ENCODE measurements at places on chromosomes 12 and 14.

DNA sequence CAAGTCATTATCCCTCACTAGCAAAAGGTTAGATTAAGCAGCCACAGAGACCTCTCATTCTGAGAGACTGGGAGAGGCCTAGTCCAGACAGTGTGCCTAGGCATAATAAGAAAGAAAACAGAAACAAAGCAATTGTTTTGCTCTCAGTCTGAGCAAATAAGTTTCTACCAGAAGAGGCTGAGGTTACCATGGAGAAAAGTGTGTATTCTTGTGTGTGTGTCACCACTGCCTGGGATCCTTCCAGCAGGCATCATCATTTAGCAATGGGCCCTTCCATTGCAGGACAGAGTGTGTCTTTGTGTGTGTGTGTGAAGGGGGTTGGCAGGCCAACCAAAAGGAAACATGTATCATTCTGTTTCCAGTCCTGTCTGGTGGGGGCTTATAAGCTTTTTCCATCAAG, 3.7 kb downstream of the EFS start:
- peak overlapping the region; percentile 95 for H3K27ac ChIP-seq
- DNase-seq, result peak; percentile 73
- peaks cover 19% of the 10 kb centered on the region for H3K4me1 ChIP-seq

GRCh38 chr12:96247563-96247962, 53.4 kb downstream of the ELK3 start:
- peaks cover 3% of the 10 kb centered on the region for H3K27me3 ChIP-seq
- peaks cover 59% of the 10 kb centered on the region for H3K36me3 ChIP-seq
- peaks cover 39% of the 10 kb centered on the region for H3K4me1 ChIP-seq
- peak overlapping the region; percentile 32 for H3K4me3 ChIP-seq
- DNase-seq, result peak; percentile 43
- peak overlapping the region; percentile 67 for H3K27ac ChIP-seq

- H3K27ac ChIP-seq, result no peak overlapping the region
- DNase-seq, result no peak
- H3K36me3 ChIP-seq, result peaks cover 34% of the 10 kb centered on the region
- H3K4me3 ChIP-seq, result no peak overlapping the region
These were observed 86.7 kb downstream of the LRP6 start for GRCh38 chr12:12180136-12180535.

DNA sequence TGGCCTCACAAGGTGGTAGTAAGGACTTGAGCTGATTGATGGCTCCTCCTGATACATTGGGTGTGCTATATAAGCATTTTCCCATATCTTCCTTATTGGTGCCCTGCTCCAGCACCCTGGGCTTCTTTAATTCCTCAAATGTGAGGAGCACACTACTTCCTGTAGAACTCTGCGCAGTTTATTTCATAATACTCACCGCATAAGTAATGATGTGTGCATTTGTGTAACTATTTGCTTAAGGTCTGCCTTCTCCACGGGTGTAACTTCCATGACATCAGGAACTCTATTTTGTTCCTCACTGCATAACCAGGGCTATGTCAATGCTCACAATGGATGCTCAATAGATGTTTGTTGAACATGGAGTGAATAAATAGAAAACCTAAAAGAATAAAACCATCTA, 392.2 kb downstream of the SEC23A start:
- DNase-seq, result no peak
- no peaks in the 10 kb centered on the region for H3K36me3 ChIP-seq
- 0 out of 2 replicates have a peak, but pooled peaks cover 1% of the 10 kb centered on the region for H3K27me3 ChIP-seq
- no peak overlapping the region for H3K4me3 ChIP-seq
- no peak overlapping the region for H3K27ac ChIP-seq

DNA sequence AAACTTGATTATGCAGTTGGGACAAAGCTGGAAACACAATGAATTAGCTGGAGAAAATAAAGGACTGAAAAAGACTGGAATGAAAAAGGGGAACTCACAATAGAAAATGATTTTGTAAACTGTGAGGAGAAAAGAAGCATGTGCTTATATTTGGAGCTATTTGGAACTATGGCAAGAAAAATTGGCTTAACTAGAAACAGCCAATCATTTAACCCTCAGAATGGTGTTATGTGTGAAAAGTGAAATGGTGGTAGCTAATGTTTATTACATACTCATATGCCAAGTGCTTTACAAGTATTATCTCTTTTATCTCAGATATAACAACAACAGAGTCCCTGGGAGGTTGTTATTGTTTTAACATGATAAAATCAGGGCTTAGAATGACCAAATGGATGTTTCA, 583.1 kb upstream of the SEL1L start:
- no peaks in the 10 kb centered on the region for H3K4me1 ChIP-seq
- no peak for DNase-seq
- no peaks in the 10 kb centered on the region for H3K36me3 ChIP-seq
- H3K27ac ChIP-seq, result no peak overlapping the region
- H3K4me3 ChIP-seq, result no peak overlapping the region

GRCh38 chr14:102097441-102098135, 10.7 kb upstream of the HSP90AA1 start:
- no peaks in the 10 kb centered on the region for H3K27me3 ChIP-seq
- no peak overlapping the region for H3K4me3 ChIP-seq
- H3K27ac ChIP-seq, result no peak overlapping the region
- peaks cover 23% of the 10 kb centered on the region for H3K4me1 ChIP-seq
- H3K36me3 ChIP-seq, result no peaks in the 10 kb centered on the region
- no peak for DNase-seq

DNA sequence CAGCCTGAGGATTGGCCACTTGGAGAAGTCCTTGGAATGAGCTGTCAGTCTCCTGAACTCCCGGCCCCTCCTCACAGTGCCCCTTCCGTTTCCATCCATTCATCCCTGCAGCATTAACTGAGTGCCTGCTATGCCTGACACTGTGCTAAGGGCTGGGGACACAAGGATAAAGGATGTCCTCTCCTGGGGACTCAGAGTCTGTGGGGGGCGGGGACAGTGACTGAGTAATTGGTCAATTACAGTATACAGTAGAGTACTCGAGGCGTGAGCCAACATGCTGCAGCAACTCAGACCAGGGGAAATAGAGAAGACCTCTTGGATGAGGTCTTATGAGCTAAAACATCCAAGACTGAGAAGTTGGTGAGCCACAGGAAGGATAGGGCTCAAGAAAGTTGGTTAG, 43.4 kb upstream of the PWP1 start:
- no peak for DNase-seq
- no peak overlapping the region for H3K4me3 ChIP-seq
- H3K36me3 ChIP-seq, result no peaks in the 10 kb centered on the region

GRCh38 chr12:70049596-70050360, 193.5 kb upstream of the CNOT2 start:
- no peak overlapping the region for H3K27ac ChIP-seq
- no peaks in the 10 kb centered on the region for H3K4me1 ChIP-seq
- H3K4me3 ChIP-seq, result no peak overlapping the region

GRCh38 chr14:61562321-61563161, 132.8 kb upstream of the HIF1A start:
- peak; percentile 100 for DNase-seq
- H3K4me3 ChIP-seq, result peak overlapping the region; percentile 78
- peaks cover 86% of the 10 kb centered on the region for H3K4me1 ChIP-seq
- no peaks in the 10 kb centered on the region for H3K27me3 ChIP-seq
- peak overlapping the region; percentile 96 for H3K27ac ChIP-seq

DNA sequence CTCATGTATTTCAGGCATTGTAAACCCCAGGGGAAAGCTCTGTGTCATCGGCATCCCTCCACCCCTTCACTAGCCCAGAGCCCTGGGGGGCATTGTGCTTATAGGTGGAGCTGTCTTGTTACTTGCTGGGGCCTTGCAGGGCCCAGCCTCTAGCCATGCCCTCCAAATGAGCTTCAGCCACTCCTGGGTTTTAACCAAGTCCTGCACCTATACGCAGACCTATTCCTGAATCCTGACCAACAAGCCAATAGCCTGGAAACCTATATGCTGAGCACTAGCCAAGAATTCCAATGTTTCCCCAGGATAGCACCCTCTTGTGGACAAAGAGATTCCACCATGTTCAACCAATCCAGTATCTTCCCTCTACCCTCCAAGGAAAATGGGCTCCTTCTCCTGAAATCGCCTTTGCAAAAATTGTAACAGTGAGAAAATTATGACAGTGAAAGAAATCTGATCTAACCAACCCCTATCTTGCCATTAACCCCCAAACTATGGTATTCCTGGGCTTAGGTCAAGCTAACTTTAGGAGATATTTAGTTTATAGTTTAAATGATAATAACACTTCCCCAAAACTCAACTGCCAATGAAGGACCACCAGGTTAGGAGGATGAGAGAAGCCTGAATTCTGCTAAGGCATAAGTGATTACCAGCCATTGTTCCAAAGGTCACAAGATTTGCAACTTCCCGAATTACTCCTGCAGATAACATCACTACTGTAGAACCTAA, 55.5 kb downstream of the TTC7B start:
- H3K27ac ChIP-seq, result no peak overlapping the region
- peaks cover 14% of the 10 kb centered on the region for H3K4me1 ChIP-seq
- peaks cover 4% of the 10 kb centered on the region for H3K27me3 ChIP-seq
- H3K4me3 ChIP-seq, result no peak overlapping the region
- peaks cover 18% of the 10 kb centered on the region for H3K36me3 ChIP-seq

- no peak overlapping the region for H3K4me3 ChIP-seq
- H3K36me3 ChIP-seq, result no peaks in the 10 kb centered on the region
- H3K27me3 ChIP-seq, result peaks cover 2% of the 10 kb centered on the region
These were observed 69.5 kb upstream of the DICER1 start for GRCh38 chr14:95226801-95227200.

- H3K27me3 ChIP-seq, result no peaks in the 10 kb centered on the region
- H3K27ac ChIP-seq, result no peak overlapping the region
These were observed 82.6 kb downstream of the NTF3 start for GRCh38 chr12:5514545-5514944.

DNA sequence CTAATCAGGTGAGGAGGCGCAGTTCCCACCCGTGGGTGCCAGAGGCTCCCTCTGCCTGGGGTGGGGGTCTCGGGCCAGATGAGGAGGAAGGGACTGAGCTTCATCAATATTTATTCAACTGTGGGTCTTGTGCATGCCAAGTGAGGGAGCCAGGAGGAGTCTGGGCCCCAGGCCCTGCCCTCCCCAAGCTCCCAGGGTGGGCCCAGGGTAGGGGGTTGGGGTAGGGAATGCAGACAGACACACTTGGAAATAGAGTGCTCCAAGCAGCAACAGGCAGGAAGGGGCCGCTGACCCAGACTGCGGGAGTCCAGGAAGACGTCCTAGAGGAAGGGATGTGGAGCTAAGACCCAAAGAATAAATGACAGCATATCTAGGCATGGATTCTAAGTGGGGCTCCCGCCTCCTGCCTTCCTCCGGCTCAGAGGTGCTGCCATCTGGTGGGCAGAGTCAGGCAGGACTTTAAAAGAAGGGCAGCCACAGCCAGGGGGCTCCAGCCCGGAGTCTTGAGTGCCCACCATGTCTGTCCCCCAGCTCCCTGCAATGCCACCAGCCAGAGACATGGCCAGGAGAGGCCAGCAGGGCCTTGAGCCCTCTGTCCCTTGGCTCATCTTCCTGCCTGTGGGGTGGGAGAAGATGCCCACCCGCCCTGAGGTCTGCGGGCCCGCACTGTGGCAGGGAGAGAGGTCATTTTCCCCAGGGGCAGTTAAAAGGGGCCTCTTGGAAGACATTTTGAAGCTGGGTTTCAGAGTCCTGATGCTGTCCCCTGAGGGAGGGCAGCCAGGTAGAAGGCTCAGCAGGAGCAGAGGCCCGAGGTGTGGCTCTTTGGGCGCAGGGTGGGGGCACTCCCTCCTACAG, 70.1 kb downstream of the PHETA1 start:
- peaks cover 5% of the 10 kb centered on the region for H3K27me3 ChIP-seq
- no peak overlapping the region for H3K27ac ChIP-seq
- H3K4me1 ChIP-seq, result no peaks in the 10 kb centered on the region
- no peak overlapping the region for H3K4me3 ChIP-seq
- H3K36me3 ChIP-seq, result no peaks in the 10 kb centered on the region

GRCh38 chr12:39237004-39237403, 205.9 kb downstream of the KIF21A start:
- peak; percentile 26 for DNase-seq
- H3K4me1 ChIP-seq, result no peaks in the 10 kb centered on the region
- H3K27me3 ChIP-seq, result no peaks in the 10 kb centered on the region
- no peak overlapping the region for H3K4me3 ChIP-seq

- no peaks in the 10 kb centered on the region for H3K27me3 ChIP-seq
- DNase-seq, result no peak
- H3K4me1 ChIP-seq, result no peaks in the 10 kb centered on the region
- no peaks in the 10 kb centered on the region for H3K36me3 ChIP-seq
These were observed 112.9 kb downstream of the TSHR start for GRCh38 chr14:81068176-81068782.

DNA sequence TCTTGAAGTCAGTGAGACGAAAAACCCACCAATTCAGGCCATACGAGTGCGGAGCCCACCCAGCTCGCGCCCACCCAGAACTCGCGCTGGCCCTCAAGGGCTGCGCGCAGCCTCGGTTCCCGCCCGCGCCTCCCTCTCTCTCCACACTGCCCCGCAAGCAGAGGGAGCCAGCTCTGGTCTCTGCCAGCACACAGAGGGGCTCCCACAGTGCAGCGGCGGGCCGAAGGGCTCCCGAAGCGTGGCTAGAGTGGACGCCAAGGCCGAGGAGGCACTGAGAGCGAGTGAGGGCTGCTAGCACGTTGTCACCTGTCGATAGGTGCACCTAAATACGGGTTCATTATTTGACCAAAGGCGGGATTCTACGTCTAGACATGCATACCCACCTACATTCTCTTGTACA, 2.2 kb upstream of the CDKN3 start:
- H3K36me3 ChIP-seq, result peaks cover 15% of the 10 kb centered on the region
- H3K4me3 ChIP-seq, result no peak overlapping the region
- no peak for DNase-seq
- H3K4me1 ChIP-seq, result peaks cover 23% of the 10 kb centered on the region
- H3K27me3 ChIP-seq, result peaks cover 6% of the 10 kb centered on the region

DNA sequence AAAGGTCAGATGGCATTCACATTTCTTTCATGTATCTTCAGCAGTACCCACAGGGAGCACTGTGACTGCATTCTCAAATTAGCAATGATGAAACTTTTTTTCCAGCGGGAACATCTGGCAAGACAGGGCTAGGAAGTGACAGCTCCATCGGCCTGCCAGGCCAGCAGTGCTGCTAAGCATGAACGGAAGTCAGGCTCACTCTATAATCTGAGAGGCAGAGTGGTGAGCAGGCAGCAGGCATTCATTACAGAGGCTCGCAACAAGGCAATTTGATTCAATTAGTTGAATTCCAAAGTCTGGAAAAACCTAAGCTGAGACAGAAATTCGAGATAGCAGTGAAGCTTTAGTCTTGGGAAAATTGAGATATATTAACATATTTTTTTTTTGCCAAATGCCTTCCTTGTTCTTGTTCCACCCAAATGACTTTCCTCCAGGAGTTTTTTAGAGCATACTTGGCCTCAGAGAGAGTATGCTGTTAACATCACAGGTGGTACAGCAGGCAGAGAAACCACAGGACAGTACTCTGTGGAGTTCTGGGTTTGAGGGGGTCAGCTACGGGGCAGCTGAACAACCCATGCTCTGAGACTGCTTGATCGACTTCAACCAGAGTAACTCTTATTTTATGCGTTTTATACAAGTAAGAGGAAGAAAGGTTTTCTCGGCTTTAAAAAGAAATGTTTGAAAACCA, 414.9 kb downstream of the APAF1 start:
- no peaks in the 10 kb centered on the region for H3K27me3 ChIP-seq
- DNase-seq, result no peak
- no peak overlapping the region for H3K4me3 ChIP-seq
- H3K27ac ChIP-seq, result no peak overlapping the region

DNA sequence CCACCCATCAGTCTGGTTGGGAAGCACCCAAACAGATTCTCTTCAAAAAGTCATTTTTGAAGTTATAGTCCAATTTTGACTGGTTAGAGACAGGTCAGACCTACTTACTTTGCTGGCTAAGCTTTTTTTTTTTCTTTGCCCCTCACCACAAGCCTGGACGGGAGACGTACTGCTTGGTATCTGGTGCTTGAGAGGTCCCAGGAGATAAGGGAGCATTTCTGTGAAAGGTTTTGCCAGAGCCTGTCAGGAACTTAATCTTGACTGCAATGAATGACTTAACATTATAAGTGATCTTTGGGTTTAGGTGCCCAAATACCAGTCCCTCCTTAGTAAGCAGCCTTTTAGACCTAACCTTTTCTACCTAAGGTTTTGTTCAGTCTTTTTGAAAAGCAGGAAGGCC, 6.3 kb downstream of the MTHFD1 start:
- peaks cover 20% of the 10 kb centered on the region for H3K4me1 ChIP-seq
- no peak overlapping the region for H3K4me3 ChIP-seq
- DNase-seq, result no peak
- peaks cover 24% of the 10 kb centered on the region for H3K36me3 ChIP-seq

Measured in HFFc6 (cell line).